ENCODE measurements at places on chromosomes 2 and 18.

DNA sequence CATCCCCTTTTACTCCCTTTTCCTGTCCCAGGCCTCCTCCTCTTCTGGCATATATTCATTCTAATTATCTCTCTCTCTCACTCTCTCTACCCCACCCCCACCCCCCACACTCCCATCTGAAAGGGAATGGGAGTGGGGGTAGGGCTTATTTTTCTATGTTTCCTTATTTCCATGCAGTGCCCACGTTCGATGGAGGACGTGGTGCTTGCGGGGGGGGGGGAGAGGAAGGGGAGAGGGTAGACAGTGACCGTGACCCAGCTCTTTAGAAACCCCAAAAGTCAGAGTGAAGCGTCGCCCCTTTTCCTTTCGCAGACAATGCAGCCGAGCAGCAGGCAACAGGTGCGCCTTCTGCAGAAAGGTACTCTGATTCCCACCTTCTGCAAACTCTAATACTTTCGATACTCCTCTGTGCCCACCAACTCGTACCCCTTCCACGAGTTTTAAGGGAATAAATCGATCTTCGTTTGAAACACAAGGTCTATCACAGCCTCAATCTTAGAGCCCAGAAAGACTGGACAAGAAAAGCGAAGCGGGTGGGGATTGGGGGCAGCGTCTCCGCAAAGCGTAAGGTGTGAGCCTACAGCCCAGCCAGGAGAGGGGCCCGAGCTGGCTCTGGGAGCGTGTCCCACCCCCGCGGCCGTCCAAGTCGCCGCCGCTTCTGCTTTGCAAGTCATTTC, 891 bp upstream of the NR4A2 start:
- peak; percentile 32 for DNase-seq

GRCh38 chr2:191522478-191523120, 155.3 kb upstream of the NABP1 start:
- DNase-seq = no peak

GRCh38 chr2:239305222-239305575, 95.6 kb downstream of the HDAC4 start:
- DNase-seq = no peak

DNA sequence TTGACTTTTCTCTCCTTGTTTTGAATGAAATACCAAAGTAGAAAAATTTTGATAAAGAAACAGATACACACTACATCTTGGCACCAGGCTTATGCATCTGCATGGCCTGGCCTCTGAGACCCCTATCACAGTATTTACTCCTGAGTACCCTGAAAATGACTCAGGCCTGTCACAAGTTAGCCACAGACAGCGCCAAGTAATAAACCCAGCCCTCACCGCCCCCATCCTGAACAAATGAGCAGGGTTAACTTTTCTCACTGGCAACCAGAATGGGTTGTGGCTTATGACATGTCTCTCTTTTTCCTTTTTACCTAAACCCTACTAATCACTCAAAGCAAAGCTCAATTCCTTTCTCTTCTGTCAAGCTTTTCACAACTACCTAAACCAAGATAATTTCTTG, 35.3 kb downstream of the SPRED2 start:
- DNase-seq = no peak

- no peak for DNase-seq
These were observed 515.0 kb upstream of the HS6ST1 start for GRCh38 chr2:128833664-128834027.

GRCh38 chr2:203346612-203347011, 18.4 kb downstream of the ABI2 start:
- DNase-seq = no peak

GRCh38 chr2:232588031-232588430, 37.5 kb downstream of the EIF4E2 start:
- no peak for DNase-seq

GRCh38 chr2:61816480-61817355, 37.1 kb downstream of the FAM161A start:
- no peak for DNase-seq

DNA sequence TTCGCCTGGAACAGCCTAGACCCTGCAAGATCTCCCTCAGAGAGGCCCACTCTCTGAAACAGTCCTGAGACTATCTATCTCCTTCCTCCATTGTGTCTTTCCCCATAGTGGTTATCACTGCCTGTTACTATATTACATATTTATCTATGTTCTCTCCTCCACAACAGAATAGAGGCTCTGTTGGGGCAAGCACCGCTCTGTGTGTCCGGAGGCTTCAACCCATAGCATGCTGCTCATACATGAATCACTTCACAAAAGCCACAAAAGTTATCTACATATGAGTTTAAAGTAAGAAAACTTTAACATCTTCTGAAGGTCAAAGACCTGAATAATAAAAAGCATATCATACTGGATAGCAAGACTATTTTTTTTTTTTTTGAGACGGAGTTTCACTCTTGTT, 242.1 kb upstream of the HS6ST1 start:
- no peak for DNase-seq

Data from mammary epithelial cell (primary cell).